Aorta (tissue), 5 donors: ENCODE measurements at places on chromosomes 12 and 14. TPM values are rescaled to one million over a fixed set of nuclear protein-coding genes. Genes with fewer than 3 reads are reported as not detected.

DNA sequence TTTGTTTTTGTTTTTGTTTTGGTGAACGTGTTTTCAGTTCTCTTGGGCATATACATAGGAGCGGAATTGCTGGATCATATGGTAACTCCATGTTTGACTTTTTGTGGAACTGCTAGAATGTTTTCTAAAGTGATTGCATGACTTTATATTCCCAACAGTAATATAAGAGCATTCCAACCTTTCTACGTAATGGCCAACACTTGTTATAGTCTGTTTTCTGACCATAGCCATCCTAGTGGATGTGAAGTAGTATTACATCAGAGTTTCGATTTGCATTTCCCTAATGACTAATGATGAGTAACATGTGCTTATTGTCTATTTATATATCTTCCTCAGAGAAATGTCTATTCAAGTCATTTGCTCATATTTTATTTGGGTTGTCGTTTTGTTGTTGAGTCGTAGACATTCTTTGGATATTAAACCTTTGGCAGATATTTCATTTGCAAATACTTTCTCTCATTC is 268.7 kb downstream of the AEBP2 start:
- no peak overlapping the region for H3K4me3 ChIP-seq
- no peak for DNase-seq
- no peaks in the 10 kb centered on the region for H3K36me3 ChIP-seq
- no peak overlapping the region for H3K27ac ChIP-seq

Gene KLRK1
- total RNA-seq, result 1.9 TPM

DNA sequence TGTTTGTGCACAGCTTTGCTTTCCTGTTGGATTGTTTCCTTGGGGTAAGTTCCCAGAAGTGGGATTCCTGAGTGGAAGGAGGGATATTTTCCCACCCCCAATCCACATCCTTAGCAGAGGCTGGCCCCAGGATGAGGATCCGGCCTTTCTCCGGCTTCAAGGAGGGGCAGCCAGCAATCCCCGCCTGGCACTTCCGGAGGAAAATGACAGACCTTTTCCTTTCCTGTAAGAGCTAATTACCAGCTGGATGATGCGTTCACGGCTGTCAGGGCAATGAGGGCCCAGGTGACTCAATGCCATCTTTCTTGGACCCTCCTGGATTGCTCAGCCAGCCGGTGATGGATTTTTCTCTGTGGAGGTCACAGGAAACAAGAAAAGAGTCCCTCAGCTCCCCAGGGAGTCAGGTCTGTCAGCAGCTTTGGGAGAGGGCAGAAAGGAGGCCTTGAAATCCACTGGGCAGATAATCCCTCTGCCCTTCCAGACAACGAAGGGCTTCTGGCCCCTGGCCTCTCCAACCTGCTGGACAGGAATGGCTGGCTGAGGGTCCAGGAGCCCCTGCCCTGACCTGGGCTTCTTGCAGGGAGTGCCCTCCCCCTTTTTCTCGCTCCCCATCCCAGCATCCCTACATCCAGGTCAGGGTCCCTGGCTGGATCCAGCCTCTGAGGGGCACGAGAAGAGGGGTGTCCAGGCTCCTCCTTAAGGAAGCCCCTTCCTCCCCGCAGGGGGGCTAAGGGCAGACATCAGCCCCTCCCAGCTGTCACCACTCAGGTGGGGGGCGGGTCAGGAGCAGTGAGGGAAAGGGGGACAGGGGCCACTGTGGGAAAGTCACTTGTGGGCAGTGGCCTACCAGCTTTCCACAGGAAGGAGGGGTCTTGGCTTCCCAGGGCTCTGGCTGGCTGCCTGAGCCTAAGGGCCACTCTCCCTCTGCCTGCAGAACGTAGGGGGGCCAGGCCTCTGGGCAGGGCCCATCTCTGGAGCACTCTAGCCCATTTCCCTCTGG is 16.1 kb upstream of the CCDC85C start:
- no peaks in the 10 kb centered on the region for H3K27me3 ChIP-seq
- no peak overlapping the region for H3K4me3 ChIP-seq
- peak; percentile 68 for DNase-seq

Gene HHIPL1
- total RNA-seq, result 2.5 TPM

DNA sequence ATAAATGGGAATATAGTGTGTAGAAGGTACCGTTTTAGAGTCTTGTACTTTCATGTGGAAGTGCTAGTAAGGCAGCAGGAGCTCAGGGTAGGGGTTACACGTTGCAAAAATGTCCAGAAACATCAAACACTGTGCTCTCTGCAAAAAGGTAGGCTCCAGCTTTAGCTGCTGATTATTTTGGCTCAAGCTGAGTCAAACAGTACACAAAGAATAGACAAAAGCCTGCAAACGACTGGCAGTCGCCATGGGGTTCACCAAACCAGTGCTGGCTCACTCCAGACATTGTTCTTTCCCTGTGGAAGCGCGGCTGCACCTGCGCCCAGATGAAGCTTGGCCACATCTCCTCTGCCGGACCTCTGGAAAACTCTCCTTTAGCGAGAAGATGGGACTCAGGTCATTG is 45.3 kb upstream of the NAA30 start:
- no peaks in the 10 kb centered on the region for H3K36me3 ChIP-seq
- DNase-seq, result no peak
- H3K4me1 ChIP-seq, result no peaks in the 10 kb centered on the region
- H3K27ac ChIP-seq, result no peak overlapping the region
- no peak overlapping the region for H3K4me3 ChIP-seq
